ENCODE measurements at places on chromosomes 6 and 20.

GRCh38 chr6:129451187-129451586 lies 258.8 kb downstream of the ARHGAP18 start:
- DNase-seq: no peak

GRCh38 chr20:9507544-9508239 lies 6.7 kb upstream of the LAMP5 start:
- DNase-seq: peak; percentile 79

- DNase-seq: no peak
These were observed 46.3 kb downstream of the EZR start for GRCh38 chr6:158772851-158773371.

GRCh38 chr20:57495978-57496377 lies 29.0 kb downstream of the CTCFL start:
- DNase-seq: peak; percentile 39

DNA sequence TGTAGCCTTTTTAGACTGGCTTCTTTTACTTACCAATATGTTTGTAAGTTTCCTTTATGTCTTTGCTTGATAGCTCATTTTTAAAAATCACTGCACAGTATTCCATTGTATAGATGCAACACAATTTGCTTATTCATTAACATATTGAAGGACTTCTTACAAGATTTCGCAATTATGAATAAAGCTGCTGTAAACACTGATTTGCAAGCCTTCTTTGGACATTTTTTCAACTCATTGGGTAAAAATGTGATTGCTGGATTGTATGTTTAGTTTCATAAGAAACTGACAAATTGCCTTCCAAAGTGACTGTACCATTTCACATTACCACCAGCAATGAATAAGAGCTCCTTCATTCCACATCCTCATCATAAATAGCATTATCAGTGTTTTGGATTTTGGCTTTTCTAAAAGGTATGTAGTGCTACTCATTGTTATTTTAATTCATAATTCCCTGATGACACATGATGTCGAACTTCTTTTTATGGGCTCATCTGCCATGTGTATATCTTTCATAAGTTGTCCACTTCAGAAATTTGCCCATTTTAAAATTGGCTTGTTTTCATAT lies 80.7 kb downstream of the TFAP2B start:
- no peak for DNase-seq

- peak; percentile 25 for DNase-seq
These were observed 66.1 kb downstream of the FAM120B start for GRCh38 chr6:170372380-170373325.

DNA sequence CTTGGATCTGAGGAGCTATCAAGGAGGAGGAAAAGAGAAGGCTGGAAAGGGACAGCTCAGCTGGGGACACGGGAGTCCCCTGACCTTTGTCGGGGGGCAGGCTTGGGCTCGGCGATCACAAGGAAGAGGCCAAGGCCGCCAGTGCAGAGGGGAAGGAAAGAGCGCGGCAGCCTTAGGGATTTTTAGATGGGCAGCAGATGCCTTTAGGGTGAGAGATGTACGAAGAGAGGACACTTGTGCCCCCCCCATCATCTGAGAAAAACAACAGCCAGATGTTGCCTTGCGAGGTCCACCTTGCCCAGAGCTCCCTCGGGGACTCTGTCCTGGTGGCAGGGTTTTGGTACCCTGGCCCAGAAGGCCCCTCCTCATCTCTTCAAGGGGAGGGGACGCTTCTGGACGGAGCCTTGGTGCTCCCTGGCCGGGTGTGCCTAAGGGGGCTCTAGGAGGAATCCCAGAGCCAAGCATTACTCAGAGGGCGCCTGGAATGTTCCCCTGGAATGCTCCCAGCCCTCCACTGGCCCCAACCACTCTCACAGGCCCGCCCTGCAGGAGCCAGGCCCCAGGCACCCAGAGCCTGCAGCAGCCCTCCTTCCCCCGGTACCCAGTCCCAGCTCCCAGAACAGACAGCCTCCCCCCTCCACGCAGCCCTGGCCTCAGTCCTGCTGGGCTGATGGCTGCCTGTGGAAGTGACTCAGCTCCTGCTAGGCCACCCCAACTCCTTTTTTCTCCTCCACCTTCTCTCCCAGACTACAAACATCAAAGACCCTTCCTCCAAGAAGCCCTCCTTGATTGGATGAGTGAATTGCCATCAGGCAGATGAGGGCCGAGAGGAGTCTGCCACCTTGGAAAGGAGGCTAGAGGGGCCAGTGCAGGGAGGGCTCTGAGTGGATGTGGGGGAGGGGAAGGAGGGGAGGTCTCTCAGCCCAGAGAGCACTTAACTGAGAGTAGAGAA lies 1.8 kb downstream of the ADAM33 start:
- peak; percentile 89 for DNase-seq

- DNase-seq: no peak
These were observed 6.0 kb downstream of the CST2 start for GRCh38 chr20:23820493-23820892.

DNA sequence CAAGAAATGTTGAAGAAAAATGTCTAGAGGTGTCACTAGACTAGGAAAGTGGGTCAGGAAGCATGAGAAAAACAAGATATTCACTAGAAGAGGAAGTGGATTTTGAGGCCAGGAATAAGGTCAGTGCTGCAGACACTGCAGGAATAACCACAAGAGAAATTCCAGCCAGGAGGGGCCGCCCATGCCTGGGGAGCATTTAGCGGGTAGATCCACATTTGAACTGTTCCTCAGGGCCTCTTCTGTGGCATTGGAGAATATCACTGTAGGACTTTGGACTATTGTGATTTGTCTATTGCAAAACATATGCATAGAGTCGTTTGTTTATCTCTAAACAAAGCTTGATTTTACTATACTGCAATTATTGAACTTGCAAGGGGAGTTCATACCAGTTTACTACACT lies 49.6 kb upstream of the CCDC28A start:
- DNase-seq: peak; percentile 23

DNA sequence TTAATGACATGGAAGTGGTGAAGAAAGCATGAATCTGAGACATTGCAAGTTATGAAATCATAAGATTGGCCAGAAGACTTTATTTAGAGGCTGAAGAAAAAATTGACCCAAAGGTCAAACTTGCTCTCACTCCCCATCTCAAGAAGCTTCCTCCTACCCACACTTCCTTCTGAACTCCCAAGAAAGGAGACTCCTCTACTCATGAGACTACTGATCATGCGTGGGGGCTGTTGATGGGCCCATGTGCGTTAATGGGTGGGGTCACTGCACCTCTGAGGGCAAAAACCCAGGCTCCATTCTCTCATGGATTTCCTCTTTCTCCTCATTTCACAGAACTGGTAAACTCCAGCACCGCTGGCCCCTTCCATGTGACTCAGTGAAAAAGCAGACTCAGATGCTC lies 470.6 kb upstream of the ARID1B start:
- no peak for DNase-seq

DNA sequence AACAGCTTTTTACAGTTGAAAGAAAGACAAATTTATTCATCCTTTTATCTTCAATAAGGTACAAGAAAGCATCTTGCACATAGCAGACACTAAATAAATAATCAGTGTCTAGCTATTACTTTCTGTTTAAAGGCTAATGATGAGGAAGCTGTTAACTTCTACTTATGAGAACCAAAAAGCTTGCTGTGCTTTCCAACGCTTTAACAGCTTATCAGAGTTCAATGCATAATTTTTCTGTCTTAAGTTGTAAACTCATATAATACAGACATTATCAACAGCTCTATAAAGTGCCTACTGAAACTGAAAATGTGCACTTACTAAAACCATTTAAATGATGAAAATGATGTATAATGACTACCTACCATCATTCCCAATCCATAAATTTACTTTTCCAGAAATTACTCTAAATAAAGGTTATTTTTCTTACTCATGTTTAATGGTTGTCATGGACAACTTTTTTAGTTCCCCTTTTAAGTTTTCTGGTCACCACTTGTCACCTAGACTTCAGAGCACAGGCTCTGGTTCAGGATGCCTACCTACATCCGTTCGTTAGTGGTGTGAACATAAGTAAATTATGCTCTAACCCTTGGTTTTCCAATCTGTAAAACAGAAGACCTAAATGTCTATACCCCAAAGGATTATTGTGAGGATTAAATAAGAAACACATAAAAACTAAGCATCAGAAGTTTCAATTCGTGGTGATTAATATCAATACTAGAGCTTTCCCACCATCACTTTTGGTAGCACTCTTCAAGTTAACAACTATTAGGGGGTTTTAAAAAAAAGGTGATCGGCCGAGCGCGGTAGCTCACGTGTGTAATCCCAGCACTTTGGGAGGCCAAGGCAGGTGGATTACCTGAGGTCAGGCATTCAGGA lies 8.0 kb downstream of the PNISR start:
- no peak for DNase-seq

DNA sequence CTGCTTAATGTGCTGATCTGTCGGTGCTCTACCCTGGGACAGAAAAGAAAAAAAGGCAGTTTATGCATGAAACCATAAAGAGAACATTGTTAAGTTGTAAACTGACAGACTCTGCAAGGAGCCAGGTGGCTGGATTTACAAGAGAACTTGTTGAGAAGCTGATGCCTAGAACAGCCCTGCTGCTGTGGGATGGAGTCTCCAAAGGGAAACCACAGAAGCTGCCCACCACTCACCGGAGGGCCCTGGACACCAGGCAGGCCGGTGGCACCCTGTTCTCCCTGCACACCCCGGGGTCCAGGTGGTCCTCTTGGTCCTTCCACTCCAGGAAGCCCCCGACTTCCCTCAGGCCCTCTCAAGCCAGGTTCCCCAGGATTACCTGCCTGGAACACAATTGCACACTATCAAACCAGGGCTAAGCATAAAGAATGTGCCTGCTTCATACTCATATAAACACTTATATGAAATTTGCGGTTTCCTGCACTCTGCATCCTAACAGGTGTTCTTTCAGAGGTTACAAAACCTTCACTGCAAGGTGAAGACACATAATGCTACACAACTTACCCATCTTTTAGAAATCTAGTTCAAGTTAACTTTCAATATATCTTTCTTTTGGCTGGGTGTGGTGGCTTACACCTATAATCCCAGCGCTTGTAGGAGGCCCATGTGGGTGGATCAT lies 68.2 kb downstream of the COL9A1 start:
- DNase-seq: no peak

GRCh38 chr6:152979116-152979515 lies 3.7 kb downstream of the FBXO5 start:
- DNase-seq: no peak

Measured in ELF-1 (cell line).